ENCODE measurements at places on chromosomes 4 and X.
A peak's percentile ranks its signal among the peaks of the same experiment; 100 is the strongest.

GRCh38 chr4:149972407-149972806, 105.8 kb upstream of the DCLK2 start:
- no peak for DNase-seq

DNA sequence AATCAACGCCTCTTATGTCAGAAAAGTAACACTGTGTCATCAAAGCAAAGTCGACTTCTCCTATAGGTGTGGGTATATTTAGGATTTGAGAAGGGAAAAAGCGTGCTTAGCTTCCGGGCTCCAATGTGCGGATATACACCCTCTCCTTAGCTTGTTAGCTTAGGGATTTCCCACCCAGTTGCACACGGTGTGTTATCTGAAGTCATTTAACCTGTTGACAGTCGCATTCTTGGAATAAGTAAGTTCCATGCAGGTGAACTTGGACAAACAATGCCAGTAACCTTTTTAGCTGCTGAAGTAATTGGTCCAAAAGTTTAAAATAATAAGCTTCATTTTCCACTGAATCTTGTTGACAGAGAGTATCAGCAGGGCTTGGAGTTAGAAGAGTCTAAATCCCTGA, 113.7 kb downstream of the SHROOM3 start:
- no peak for DNase-seq

DNA sequence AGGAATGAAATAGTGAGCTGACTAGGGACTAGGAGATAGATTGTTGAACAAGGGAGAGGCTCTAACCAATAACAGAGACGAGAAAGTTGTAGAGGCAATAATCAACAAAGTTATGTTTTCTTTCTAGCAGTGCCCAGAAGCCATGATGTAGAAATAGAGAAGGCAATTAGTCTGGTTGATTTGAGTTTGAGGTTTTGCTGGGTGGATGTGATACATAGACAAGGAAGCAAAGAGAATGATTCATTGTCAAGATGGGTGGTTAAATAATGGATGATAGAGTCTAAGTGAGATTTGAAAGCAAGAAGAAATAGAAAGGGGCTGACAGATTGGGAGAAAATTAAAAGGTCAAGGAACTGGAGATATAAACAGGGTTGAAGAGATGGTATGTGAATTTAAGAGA, 11.2 kb downstream of the RBM41 start:
- no peak for DNase-seq

GRCh38 chr4:15233264-15233597, 194.6 kb upstream of the C1QTNF7 start:
- DNase-seq, result no peak

GRCh38 chr4:94911106-94911505, 153.4 kb downstream of the BMPR1B start:
- DNase-seq, result no peak

- no peak for DNase-seq
Measured at GRCh38 chr4:6641971-6642320, 1.5 kb downstream of the MRFAP1 start.

- DNase-seq, result no peak
Measured at GRCh38 chrX:45165726-45166125, 35.0 kb downstream of the DIPK2B start.

DNA sequence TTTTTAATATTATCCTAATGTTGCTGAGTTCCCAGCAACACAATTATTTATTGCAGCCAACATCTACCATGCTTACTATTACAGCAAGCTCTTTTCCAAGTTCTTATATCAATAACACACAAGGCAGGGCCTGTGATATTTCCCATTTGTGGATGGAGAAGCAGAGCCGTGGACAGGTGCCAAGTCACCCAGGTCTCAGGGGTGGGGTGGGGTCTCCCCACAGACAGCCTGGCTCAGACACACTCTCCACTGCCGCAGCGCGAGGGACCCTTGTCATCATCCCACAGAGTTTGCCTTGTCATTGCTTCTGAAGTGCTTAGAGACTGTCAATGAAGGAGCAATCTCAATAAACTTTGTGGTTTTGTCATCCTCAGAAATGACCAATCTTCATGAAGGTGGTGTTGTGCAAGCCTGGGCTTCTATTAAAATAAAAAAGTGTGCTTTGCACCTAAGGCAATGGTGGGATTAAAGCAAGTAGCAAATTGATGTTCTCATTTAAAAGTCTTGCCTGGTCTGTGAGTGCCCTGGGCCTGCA, 76.1 kb downstream of the SORBS2 start:
- DNase-seq, result no peak

DNA sequence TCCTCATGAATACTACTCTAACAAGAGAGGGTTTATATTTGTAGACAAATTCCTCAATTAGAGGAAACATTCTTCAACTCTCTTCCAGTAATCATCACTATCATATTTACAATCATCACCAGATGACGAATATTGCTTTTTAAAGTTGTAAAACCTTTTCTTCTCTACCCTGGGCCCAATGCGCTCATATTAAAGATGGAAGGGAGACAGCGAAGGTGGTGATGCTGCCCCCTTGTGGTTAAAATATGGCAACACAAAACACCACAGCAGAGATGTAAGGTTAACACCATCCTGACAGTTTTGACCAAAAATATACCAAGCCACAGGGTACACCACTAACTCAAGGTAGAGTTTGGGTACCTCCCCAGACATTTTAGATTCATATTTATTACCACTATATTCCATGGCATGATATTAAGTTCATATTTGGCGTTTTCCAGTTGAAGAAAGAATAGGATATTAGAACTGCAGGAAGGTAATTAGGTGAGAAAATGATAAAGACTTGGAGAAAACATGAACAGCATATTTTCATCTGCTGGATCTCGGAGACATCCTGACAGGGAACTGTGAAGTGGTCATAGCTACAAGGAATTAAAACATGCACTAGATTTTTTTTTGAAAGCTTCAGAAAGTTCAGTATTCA, 72.8 kb downstream of the SLC9A7 start:
- no peak for DNase-seq

GRCh38 chr4:102500696-102501446, at the start of gene NFKB1:
Gene NFKB1, plus strand, starts transcription at chr4:102501359. Its CDS starts 24,160 bp downstream, at chr4:102525519.
- peak; percentile 55 for DNase-seq

DNA sequence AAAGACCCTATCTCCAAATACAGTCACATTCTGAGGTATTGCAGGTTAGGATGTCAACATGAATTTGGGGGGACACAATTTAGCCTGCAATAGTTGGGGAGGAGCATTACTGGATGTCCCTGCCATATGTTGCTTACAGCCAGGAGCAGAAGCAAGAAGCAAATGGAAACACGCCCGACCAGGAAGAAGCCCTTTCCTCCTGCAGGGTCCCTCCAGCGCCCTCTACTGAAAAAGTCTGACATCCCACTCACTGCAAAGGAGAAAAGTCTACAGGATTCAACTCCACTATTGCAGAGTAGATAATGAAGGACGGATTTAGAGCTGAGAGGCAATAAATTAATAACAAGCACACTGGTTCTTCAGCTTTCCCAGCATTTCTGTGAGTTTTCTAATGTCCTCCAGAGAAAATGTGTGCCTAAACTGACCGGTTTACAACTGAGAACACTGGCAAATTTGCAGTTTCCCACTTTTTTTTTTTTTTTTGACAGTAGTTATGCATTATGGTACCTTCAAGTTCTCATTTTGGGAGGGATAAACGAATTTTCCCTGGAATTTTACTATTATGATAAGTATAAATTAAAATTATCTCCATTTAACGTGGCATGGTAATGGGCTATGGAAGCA, 31.7 kb downstream of the COQ2 start:
- no peak for DNase-seq

- no peak for DNase-seq
Measured at GRCh38 chrX:18898492-18898891, 85.4 kb downstream of the PHKA2 start.

DNA sequence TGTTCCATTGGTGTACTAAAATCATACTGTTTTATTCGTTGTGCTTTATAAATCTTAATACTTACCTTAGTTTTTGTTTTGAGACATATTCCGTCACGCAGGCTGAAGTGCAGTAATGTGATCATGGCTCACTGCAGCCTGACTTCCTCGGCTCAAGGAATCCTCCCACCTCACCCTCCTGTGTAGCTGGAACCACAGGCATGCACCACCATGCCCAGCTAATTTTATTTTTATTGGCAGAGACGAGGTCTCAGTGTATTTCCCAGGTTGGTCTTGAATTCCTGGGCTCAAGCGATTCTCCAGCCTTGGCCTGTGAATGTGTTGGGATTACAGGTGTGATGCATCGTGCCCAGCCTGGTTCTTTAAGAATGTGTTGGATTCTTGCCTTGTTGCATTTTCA, 24.4 kb upstream of the DCK start:
- no peak for DNase-seq

- DNase-seq, result no peak
Measured at GRCh38 chr4:187577941-187578480, 417.6 kb upstream of the ZFP42 start.

DNA sequence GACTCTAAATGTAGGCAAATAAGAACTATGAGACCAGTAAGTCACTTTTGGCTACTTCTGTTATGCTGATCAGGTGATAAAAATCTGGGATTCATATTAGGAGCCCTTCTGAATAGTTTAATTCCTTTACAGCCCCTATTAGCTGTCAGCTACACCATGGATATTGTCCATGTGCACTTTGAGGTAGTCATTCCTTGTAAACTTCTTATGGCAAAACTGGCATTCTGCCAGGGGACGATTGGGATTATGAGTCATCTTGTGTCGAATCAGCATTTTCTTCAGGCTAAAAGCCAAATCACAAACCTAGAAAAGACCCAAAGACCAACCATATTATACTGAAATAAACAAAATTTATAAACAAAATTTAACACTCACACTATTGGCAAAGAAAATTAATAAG, 227.6 kb downstream of the PRDM5 start:
- no peak for DNase-seq

GRCh38 chrX:42538405-42538804, 239.6 kb downstream of the PPP1R2C start:
- no peak for DNase-seq

GRCh38 chr4:118968005-118968404, 79.4 kb downstream of the SYNPO2 start:
- DNase-seq, result no peak

- no peak for DNase-seq
Measured at GRCh38 chrX:2700405-2701320, 9.6 kb downstream of the CD99 start.

GRCh38 chr4:2371765-2372487, 46.5 kb downstream of the ZFYVE28 start:
- no peak for DNase-seq

- no peak for DNase-seq
Measured at GRCh38 chr4:134754301-134755019, 552.9 kb upstream of the PABPC4L start.

DNA sequence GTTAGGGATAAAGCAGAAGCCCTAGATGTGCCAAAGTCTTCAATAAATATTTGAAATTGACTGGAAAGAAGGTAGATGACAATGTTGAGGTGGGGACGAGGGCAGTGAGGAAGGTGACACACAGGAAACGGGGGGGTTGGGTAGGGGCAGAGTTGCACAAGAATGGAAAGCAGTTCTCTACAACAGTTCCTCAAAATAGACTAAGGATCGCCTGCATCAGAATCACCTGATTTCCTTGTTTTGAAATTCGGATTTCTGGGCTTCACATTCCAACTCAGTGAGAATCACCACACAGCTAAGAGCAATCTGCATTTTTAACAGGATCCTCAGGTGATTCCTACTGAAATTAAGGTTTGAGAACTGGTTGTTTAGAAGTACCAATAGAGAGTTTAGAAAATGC, 70.6 kb downstream of the ARFIP1 start:
- DNase-seq, result no peak

- no peak for DNase-seq
Measured at GRCh38 chrX:9525511-9526248, 60.8 kb downstream of the TBL1X start.

- no peak for DNase-seq
Measured at GRCh38 chr4:99144070-99144469, at the start of gene ADH4. Gene ADH4, minus strand, starts transcription at chr4:99144297. Its CDS starts 75 bp downstream, at chr4:99144222.

DNA sequence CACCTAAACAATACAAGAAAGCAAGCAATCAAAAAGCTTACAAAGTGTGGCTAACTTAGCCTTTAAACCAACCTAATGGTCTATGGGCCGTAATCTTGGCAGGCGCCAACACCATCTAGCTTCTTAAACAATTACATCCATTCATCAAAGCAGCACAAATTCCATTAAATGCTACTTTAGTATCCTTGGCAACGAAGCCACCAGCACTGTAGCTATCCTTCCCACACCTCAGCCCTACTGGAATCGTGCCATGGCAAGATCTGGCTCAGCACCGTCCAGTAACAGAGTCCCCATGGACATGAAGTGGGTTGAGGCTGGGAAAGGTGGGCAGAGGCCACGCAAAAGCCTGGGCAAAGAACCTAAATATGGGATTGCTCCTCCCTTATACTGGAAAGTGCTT, 91.6 kb upstream of the MAP3K15 start:
- DNase-seq, result no peak

- DNase-seq, result no peak
Measured at GRCh38 chr4:52572936-52573485, 86.1 kb downstream of the USP46 start.

- no peak for DNase-seq
Measured at GRCh38 chr4:7862561-7863192, 77.0 kb downstream of the AFAP1 start.

- DNase-seq, result no peak
Measured at GRCh38 chr4:178808106-178808505, 1365.9 kb upstream of the AGA start.

- DNase-seq, result no peak
Measured at GRCh38 chrX:68710870-68711576, 63.6 kb downstream of the STARD8 start.

- DNase-seq, result peak; percentile 68
Measured at GRCh38 chr4:186144946-186145569, 40.6 kb downstream of the FAM149A start.

DNA sequence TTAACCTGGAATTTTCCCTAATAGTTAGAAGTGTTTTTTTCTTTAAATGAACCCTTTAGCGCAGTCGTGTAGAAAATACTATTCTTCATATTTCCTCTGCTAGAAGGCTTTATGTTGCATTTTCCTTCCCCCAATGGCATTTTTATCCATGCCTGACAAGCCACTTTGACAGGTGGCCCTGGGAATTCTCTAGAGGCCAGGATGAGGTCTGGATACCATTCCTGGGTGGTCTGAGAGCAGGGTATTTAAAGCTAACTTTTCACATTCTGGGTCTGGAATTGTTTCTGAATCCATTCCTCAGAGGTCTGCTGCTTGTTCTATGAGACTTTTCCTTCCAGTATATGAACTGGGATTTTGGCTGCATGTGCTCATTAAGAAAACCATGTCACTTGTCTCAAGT, 31.2 kb upstream of the PDGFRA start:
- DNase-seq, result no peak

- no peak for DNase-seq
Measured at GRCh38 chr4:40736910-40737309, 12.8 kb upstream of the NSUN7 start.

- no peak for DNase-seq
Measured at GRCh38 chrX:46730765-46731164, 28.2 kb downstream of the SLC9A7 start.

DNA sequence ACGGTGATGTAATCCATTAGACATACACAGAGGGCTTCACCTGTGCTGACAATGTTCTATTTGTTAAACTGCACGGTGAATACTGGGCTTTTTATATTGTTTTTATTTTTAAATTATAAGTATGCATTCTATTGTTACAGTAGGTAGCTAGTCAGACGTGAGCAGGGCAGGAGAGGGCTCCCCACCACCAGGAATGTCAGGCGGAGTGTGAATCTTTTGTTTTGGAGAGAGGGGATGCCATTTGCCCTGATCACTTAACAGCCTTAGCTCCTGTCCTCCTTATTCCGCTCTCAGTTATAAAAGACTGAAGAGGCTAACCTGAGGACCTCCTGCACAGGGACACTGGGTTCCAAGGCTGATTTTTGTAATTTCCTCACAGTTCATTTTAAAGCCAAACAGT, 151.6 kb upstream of the TAPT1 start:
- DNase-seq, result no peak

All from occipital lobe (tissue), 3 donors.